ENCODE measurements at places on chromosomes 6 and 20.
A peak's percentile ranks its signal among the peaks of the same experiment; 100 is the strongest.

DNA sequence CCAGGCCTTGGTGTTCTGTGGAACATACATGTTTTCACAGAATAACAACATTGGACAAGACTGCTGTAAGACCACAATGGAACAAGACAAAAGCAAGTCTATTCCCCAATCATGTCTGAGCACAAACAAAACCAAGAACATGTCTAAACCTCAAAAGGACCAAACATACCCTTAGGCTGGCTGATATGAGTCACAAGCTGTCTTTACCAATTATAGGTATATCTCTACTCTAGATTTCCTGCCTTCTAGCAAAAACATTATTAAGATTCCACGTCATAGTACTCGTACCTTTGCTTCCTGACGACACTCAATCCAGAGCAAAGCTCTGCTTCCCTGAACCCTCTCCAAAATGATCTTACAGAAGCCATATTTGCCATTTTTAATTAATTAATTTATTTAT, 15.4 kb upstream of the L3MBTL1 start:
- DNase-seq = no peak

- no peak for DNase-seq
Observed at GRCh38 chr6:31453259-31453658, 44.7 kb upstream of the MICB start.

GRCh38 chr6:38587766-38588362, 51.9 kb downstream of the BTBD9 start:
- DNase-seq = no peak

DNA sequence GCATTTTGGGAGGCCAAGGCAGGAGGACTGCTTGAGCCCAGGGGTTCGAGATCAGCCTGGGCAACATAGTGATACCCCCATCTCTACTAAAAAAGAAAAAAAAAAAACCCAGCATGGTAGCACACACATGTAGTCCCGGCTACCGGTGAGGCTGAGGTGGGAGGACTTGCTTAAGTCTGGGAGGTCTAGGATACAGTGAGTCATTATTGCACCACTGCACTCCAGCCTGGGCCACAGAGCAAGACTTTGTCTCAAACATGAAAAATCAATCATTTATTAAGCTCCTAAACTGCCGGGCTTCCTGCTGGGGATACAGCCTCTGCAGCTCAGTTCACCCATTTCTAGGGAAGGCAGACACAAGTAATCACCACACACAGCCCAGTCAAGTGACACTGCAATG, 7.3 kb upstream of the USP45 start:
- no peak for DNase-seq

GRCh38 chr20:17568972-17569521, 828 bp upstream of the DSTN start:
- peak; percentile 26 for DNase-seq

DNA sequence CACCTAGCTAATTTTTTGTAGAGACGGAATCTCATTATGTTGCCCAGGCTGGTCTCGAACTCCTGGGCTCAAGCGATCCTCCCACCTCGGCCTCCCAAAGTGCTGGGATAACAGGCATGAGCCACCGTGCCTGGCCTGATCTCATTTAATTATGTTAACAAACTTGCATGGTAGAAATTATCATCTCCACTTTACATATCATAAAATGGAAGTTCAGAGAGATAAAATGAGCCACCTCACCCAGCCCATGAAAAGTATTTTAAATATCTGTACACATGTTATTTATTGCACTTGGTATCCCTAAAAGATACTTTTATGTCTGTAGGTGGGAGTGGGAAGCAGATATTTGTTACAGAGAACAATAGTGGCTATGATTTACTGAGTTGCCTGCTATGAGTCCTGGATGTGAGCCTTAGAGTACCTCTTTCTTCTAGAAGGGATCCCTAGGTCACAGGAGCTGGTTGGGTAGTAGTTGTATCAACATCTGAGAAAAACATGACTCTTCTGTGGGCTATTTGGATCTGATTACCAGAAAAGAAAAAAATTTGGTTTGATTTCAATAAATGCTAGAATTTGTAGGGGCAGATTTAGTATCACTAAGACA, 52.4 kb upstream of the EIF2S2 start:
- no peak for DNase-seq

GRCh38 chr20:9927224-9927623, 88.3 kb upstream of the PAK5 start:
- DNase-seq = no peak

DNA sequence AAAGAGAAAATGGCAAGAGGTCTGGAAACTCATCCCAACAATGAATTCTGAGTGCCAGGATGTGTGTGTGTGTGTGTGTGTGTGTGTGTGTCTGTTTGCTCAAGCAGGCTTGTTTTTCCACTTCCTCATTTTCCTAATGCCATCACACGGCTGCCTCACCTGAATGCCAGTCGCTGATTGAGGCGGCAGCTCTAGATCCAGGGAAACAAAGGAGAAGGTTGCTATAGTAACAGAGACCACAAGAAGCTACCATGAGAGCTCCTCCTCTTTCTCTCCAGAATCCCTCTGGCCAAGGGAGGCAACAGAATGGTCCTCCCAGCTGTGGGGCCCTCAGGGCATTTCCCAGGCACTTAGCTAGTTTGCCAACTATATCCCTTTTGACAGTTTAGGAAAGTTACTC, 241.1 kb upstream of the TSHZ2 start:
- DNase-seq = peak; percentile 74

- no peak for DNase-seq
Observed at GRCh38 chr6:16576451-16577368, 184.6 kb downstream of the ATXN1 start.

GRCh38 chr6:12296255-12296573, 6.1 kb downstream of the EDN1 start:
- DNase-seq = no peak

- no peak for DNase-seq
Observed at GRCh38 chr20:8474027-8474668, 342.1 kb downstream of the PLCB1 start.

GRCh38 chr20:46809706-46810360, 84.8 kb upstream of the EYA2 start:
- DNase-seq = no peak

GRCh38 chr6:108952776-108953486, 104.7 kb downstream of the ARMC2 start:
- no peak for DNase-seq

GRCh38 chr6:32168807-32169591, 4.6 kb downstream of the EGFL8 start:
- no peak for DNase-seq
